Cerebellar cortex (tissue), 1 donor: ENCODE measurements at places on chromosomes 1 and 21.

DNA sequence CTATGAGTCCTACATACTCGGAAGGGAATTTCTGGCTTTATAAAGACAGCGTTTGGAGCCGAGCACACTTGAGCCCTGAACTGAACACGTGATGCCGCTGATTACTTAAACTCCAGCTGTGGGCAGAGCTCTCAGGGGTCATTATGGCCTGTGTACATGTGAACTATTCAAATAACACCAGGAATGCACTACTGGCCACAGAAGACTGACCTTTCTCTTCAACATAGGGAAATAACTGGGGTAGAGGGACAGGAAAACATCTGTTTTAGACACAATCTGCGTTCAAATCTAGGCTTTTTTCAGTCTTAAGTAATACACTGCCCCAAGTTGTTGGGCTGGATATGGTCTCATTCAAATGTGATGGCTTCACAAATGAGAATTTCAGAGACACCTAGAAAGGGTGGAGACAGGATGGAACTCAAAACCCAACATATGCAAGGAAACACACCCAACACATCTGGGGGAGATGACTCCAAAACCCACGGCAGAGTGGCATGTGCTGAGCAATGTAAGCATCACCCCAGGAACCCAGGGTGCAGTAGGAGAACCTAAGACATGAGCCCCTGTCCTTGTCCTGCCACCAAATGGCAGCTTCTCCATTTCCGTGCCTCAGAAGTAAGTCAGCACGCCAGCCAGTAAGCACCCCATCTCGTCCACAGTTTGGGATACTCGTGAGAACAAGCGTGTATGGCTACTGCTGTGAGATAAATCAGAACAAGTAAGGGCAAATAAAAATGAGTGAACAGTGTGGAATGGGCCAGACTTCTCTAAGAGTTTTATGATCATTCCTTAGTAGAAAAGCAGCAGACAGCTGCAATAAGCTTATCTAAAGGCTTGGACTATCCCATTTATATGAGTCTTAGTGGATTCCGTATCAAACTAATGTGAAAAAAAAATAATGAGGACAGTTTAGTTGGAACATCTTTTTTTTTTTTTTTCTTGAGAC is 24.9 kb downstream of the NID1 start:
- no peak for DNase-seq

GRCh38 chr1:192776206-192776605 is 32.6 kb upstream of the RGS2 start:
- no peak for DNase-seq

DNA sequence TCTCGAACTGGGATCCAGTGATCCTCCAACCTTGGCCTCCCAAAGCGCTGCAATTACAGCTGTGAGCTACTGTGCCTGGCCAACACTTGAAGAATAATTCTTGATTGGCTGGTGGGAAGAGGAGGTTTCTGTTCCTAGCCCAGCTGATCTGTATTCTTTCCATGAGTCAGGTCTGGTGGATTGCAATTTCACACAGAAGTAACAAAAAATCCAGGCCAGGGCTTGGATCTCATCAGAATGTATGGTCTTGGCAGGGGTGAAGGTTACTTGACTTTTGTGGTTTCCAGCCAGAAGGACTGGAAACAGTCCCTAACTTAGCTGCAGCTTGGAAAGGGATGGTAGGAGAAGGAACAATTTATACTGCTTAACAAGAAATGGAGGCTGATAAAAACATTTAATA is 5.1 kb upstream of the HP1BP3 start:
- DNase-seq, result no peak

- DNase-seq, result peak; percentile 31
Measured at GRCh38 chr1:89955311-89956205, 39.4 kb upstream of the ZNF326 start.

GRCh38 chr1:228154670-228155571 is 5.2 kb downstream of the GJC2 start:
- no peak for DNase-seq

- no peak for DNase-seq
Measured at GRCh38 chr1:150226486-150226885, 9.4 kb downstream of the ANP32E start.

DNA sequence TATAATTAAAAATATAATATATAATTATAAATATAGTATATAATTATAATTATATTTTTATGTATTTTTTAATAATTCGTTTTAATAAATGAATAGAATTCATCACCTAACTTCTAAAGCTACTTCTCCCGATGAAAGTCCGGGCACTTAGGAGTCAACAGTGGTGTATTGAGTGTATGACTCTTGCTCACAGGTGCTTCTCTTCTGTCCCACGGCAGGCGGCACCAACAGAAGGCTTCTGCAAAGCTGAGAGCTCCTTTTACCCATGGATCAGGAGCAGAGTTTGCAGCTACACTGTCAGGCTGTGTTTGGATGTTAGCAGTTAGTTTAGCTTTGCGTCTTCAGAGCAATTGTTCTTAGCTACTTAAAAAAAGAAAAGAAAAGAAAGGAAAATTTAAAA is 122.4 kb downstream of the LIPI start:
- no peak for DNase-seq
